Fibroblast of lung (primary cell): ENCODE measurements at places on chromosomes 3 and 15.
A peak's percentile ranks its signal among the peaks of the same experiment; 100 is the strongest.

DNA sequence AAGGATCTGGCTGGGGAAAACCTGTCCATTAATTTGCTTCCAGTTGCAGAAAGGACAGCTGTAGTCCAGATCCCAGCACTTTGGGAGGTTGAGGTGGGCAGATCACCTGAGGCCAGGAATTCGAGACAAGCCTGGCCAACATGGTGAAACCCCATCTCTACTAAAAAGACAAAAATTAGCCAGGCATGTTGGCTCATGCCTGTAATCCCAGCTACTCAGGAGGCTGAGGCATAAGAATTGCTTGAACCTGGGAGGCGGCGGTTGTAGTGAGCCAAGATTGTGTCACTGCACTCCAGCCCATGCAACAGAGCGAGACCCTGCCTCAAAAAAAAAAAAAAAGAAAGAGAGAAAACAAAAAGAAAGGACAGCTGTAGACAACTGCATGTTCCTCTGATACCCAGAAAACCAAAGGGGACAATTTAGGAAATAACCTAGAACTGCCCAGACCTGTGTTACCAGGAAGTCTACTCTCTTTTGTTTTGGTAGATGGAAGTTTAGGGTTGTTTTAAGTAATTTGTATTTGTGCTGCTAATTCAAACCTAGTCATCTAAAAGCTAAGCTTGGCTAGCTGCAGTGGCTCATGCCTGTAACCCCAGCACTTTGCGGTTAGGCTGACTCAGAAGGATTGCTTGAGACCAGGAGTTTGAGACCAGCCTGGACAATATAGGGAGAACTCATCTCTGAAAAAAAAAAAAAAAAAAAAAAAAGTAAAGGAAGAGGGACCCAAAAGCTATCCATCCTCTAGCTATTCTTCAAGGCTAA, 22.7 kb downstream of the EXD1 start:
- peak; percentile 75 for DNase-seq

DNA sequence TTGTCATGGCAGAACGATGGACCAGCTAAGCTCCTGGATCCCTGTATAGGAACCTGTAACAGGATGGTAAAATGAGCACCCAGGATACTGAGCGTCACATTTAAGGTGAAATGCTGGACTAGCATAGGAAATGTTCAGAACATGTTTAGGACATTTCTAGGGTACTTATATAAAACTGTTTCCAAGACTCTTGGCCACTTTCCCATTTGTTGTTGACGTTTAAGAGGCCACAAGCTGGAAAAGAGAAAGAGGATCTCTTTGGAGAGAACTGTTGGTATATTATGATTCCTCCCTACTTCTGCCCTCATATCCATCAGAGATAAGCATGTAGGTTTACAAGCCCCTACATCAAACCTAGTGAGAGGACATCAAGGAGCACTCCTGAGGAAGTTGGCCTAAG, 57.5 kb downstream of the SCN11A start:
- DNase-seq, result peak; percentile 39

DNA sequence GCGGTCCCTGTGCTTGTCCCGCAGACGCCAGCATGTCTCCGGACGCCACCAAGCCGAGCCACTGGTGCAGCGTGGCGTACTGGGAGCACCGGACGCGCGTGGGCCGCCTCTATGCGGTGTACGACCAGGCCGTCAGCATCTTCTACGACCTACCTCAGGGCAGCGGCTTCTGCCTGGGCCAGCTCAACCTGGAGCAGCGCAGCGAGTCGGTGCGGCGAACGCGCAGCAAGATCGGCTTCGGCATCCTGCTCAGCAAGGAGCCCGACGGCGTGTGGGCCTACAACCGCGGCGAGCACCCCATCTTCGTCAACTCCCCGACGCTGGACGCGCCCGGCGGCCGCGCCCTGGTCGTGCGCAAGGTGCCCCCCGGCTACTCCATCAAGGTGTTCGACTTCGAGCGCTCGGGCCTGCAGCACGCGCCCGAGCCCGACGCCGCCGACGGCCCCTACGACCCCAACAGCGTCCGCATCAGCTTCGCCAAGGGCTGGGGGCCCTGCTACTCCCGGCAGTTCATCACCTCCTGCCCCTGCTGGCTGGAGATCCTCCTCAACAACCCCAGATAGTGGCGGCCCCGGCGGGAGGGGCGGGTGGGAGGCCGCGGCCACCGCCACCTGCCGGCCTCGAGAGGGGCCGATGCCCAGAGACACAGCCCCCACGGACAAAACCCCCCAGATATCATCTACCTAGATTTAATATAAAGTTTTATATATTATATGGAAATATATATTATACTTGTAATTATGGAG, 79.1 kb downstream of the SMAD6 start:
- DNase-seq, result no peak

DNA sequence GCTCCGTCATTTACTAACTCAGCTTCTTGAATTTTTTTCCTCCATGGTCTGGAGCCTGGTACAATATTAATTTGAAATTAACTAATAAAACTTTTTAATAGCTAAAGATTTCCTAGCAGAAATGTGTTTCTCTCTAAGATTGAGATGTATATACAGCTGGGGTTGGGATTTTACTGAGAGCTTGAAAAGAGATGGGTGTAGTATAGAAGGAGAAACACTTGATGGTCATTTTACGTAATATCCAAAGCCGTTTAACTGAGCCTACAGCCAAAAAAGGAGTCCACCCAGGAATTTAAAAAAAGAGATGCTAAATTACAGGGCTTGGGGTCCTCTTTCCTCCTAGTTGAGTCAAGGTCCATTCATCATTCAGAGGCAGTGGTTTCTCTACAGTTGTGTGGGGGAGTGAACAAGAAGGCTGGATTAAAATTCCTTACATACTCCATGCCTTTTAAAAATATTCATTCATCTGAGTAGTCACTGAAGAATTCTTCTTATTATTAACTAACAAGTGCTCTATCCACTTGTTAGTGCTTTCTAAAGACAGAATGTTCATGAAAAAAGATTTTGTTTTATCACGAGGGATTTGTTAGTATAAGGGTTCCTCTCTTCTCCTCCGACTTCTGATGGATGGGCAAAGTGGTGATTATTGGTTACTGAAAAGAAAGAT, 255.3 kb upstream of the IL12A start:
- peak; percentile 44 for DNase-seq

GRCh38 chr3:2838546-2839157, 271.5 kb downstream of the IL5RA start:
- DNase-seq, result no peak

DNA sequence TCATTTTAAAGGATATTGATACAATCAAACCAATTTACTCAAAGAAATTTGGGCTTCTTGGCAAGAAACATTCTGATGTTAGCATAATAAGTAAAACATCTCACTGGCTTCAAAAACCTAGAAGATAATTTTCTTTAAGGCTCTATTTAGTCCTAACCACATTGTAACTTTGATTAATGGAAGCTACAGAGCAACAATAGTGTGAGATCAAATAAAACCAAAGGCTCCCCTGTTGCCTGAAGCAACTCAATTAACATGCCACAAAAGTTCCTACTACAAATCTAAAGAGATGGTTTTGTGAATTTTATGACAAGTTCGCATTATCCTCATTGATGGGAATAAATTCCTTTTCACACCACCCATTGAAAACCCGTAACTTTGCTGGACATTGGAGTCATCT, 5.9 kb downstream of the DPH6 start:
- DNase-seq, result peak; percentile 34

DNA sequence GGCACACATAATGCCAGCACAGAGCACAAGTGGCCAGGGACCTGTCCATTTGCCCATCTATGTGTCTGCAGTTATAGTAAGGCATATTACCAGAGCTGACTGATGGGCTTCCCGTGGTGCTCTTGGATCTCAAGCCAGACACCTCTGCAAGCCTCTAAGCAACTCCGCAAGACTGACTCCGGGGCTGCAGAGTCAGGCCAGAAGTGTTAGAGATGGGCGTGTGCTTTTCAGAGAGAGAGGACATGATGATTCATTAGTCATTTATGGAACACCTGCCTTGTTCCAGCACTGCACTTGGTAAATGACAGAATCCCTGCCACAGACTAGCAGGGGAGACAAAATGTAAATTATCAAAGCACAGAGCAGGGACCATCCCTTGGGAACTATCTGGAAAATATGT, 559.0 kb downstream of the PDCD6IP start:
- DNase-seq, result no peak

- DNase-seq, result no peak
These were observed 431 bp upstream of the YEATS2 start for GRCh38 chr3:183697123-183697609.

GRCh38 chr15:54941417-54941816, 255.3 kb downstream of the RSL24D1 start:
- no peak for DNase-seq
